ENCODE measurements at places on chromosomes 4 and X.

- no peak for DNase-seq
Measured at GRCh38 chr4:173128199-173128890, 40.3 kb upstream of the GALNT7 start.

DNA sequence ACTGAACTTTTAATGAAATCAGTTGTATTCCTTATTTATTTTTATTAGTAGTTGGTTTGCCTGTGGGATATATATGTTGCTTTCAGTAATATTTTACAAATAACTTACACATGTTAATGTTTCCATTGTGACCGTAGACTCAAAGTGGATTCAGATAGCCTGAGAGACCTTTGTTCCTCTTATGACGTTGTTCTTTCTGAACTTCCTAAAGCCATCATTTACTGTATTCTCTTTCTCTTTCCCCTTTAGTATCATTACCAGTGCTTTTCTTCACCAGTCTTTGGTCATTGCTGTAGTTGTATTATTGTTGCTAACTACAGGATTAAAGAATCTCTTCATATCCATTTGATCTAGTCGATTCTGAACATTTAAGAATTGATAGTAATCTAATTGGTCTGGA lies 4.3 kb downstream of the STIM2 start:
- no peak for DNase-seq

DNA sequence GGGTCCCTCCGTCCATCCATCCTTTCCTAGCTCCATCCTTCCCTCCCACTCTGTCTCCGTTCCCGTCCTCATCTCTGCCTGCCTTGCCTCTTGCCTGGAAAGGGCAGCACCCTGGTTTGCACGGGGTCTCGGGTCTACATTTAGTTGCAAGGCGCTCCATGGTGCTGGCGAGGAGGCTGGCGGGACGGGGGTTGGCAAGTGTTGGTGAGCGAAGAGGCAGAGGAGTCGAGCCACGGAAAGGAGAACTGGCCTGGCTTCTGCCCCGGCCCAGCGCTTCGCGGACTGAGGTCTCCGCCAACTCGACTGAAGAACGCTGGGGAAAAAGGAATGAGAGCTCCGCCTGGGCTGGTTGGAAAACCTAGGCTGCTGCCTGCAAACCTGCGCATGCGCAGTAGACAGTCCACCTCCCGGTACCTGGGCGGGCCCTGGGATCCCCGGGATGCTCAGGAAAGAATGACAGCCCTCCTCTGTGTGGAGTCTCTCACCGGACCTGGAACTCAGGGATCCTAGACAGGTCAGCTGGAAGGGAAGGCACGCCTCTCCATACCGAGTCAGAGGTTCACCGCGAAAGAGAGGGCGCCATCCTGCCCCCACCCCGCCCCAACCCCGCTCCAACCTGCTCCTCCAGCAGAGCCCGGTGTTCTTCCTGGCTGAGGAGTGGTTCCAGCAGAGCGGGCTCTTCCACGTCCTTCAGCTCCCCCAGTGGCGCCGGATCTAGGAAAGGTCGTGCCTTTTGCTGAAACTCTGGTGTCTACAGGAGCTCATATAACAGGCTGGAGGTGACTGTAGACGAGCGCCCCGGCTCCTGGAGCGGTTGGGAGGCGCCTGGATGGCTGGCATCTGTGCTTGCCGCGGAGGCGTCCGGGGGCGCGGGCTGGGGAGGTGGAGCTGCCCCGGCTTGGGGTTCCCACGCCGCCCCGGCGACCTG lies 6.0 kb downstream of the FRG2 start:
- no peak for DNase-seq

GRCh38 chrX:106862972-106863688 lies 40.0 kb downstream of the RIPPLY1 start:
- DNase-seq, result no peak

DNA sequence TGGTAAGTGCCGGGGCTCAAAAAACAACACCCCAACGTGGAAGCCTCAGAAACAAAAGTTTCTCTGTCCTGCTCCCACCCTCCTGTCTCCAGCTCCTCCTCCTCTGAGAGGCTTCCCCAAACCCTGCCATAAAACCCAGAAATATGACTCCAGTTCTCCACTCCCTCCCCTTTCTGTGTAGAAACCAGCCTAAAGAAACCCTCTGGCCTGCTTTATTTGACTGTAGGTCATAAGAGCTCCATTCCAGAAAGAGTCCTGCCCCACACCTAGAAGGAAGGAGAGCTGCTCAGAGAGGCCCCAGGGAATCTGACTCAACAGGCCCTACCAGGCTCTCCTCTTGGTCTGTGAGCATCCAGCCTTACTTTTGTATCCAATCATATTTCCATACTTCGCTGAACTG lies 872 bp upstream of the S100P start:
- DNase-seq, result no peak

DNA sequence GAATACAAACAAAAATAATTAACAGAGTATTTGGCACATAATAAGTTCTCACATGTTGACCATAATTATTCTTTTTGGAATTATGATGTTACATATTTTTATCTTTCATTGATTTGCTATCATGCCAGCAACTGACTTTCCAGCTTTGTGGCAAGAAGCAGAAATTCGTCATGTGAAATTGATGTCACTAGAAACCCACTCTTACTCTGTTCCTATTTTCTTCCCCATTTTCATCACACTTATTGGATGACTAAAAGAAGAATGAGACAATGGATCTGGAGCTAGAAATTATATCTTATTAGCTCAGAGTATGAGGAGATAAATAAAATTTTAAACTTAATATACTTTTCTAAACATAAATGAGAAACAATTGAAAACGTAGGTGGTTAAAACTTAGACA lies 31.9 kb downstream of the EGF start:
- no peak for DNase-seq

DNA sequence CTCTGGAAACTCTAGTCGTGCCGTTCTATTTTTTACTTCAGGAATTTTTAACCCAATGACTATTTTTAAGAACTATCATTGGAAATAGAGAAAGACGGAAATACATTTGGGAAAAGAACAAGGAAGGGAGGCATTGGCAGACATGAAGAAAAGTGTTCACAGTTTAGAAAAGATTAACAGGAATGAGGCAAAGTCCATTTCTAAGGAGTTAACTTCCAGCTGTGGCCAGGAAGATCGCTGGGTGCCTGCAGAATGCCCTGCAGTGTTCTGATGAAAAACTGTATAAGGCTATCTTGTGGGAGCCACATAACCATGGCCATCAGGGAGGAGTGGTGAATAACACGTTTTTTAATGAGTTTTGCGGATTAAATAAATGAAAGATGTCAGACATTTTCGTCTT lies 150.6 kb upstream of the VCX3A start:
- no peak for DNase-seq

GRCh38 chr4:98935633-98936032 lies 6.7 kb upstream of the EIF4E start:
- no peak for DNase-seq

DNA sequence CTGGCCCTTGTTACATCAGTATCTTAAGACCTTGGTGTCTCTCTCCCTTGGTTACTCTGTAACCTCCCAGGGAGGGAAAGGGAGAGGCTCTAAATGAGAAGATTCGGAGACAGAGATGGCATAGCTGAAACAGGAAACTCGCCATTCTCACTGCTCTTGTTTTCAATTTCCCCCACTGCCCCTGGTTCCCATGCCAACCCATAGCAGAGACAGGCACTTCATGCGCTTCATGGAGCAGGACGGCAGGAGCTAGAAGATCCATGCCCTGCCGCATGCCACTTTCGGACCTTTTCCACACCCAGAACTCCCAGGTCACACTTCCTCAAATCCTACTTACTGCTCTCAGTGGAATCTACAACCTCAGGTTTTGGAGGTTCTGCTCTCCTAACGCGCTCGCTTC lies 3.1 kb downstream of the ZMYM3 start:
- no peak for DNase-seq

DNA sequence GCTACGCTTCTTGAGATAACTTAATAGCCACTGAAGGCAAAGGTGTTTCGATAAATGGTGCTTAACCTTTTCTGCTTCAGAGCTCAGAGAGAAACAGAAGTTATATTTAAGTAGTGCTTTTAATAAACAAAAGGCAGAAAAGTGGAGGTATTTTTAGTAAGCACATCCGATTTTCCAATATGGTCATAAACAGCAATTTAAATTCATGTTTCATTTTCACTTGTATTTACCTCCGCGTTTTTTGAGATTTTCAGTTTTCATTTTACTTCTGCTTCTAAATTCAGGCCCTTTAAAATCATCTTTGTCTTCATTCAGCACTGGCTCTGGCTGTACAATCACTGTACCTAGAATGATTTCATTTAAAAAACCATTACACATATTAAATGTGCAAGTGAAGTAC lies 92.4 kb downstream of the ATRX start:
- no peak for DNase-seq

DNA sequence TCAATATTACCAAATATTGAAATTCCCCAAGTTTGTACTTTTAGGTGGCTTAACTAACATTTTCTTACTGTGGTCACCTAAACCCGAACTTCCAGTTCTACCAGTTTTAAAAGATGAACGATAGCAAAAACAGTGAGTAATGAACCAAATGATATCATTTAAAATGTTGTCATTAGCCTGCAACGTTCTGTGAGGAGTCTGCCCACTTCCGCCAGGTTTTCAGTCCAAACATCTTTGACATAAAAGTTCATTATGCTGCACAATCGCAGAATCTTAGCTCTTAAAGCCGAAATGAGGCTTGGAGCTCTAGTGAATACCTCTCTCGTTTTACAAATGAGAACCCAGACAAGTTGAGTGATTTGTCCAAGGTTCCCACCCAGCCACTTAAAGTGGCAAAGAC lies 762 bp downstream of the PIGA start:
- no peak for DNase-seq

GRCh38 chr4:93373893-93374860 lies 454.4 kb upstream of the ATOH1 start:
- no peak for DNase-seq

DNA sequence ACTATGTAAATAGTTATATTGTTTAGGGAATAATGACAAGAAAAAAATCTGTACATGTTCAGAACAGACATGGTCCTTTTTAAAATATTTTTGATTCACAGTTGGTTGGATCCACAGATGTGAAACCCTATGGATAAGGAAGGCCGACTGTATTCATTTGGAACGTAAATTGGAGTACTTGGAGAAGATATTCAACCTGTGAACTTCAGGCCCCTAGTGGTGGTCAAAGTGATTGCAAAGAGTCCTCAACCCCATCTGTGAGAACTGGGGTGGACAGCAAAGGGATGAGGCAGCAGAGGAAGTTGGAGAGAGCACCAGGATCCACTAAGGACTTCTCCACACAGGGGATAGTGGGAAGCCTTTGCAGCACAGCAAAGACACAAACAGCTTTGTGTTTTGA lies 6.2 kb upstream of the CXCL13 start:
- no peak for DNase-seq

DNA sequence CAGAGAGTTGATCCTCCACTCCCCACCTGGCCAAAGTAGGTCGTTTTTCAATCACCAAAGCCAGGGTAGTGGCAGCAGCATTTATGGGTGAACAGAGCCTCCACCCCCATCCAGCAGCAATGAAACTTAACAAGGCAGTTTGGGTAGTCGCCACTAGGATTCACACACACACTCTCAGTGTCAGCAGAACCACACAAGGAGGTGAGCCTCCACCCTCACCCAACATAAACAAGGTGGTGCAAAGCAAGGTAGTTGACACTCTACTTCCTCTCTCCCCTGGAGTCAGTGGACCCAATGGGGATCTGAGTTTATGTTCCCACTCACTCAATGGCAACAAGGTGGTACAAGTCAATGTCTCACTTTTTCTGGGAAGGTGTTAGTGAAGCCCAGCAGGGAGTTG lies 50.4 kb upstream of the CCDC149 start:
- DNase-seq, result no peak

DNA sequence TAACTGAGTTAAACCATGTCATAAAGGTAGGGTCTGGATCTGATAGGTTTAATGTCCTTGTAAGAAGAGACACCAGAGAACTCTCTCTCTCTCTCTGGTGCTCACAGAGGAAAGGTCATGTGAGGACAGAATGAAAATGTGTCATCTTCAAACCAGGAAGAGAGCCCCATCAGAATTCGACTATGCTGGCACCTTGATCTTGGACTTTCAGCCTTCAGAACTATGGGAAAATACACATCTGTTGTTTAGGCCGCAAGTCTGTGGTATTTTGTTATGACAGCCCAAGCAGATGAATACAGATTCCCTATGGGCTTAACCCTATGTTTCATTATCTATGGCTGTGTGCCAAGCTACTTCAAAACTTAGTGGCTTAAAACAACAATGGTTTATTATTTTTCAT lies 105.5 kb upstream of the DDIT4L start:
- DNase-seq, result no peak

GRCh38 chr4:89519771-89520320 lies 212.2 kb upstream of the GPRIN3 start:
- DNase-seq, result no peak

DNA sequence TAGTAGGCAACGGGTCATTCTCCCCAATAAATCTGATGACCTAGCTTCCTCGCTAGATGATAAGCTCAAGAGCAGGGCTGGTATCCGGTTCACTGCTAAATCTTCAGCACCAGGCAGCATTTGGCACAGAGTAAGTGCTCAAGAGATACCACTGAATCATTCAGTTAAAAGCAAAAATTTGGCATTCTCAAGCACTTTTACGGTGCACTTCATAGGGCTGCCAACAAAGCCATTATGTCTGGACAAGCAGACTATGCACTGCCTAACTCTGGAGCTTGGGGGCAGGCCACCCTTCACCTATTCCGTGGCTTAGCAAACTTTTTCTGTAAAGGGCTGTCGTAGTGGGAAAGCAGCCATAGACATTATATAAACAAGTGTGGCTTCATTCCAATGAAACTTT lies 23.8 kb upstream of the CXorf38 start:
- DNase-seq, result no peak

- no peak for DNase-seq
Measured at GRCh38 chrX:1196436-1196835, 16.0 kb downstream of the CRLF2 start.

All from caudate nucleus (tissue), 63 donors.